ENCODE measurements at places on chromosomes 16 and 17. TPM values are rescaled to one million over a fixed set of nuclear protein-coding genes. Genes with fewer than 3 reads are reported as not detected.
A peak's percentile ranks its signal among the peaks of the same experiment; 100 is the strongest.

DNA sequence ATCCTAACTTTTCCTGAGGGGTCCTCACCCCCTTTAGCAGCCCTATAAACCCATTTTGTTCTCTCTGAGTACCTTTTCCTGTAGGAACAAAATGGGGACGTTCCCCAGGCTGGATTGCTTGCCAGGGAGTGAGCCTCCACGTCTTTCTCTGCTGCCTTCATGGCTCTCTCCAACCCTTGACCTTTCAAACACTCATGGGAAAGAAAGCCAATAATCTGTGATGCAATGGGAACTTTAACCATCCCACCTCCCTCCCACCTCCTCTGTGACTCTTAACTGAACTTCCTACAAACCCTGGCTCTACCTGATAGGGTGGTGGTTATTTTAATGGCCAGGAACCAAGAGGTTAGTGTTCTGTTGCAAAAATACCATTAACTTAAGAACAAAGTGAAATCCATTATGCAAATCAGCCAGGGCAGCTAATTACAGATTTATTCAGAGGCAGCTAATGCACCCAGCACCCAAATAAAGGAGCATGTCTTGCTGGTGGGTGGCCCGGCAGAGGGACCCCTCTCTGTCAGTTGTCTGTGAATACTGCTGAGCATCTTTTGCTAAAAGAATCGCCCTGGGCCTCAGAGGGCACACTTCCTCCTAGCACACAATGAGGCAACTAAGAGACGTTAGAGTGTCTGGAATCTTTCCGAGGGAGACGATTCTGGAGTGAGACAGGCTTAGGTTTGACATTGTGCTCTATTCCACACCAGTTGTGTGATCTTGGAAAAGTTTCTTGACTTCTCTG, 3.0 kb downstream of the PIPOX start:
- DNase-seq = no peak

GRCh38 chr17:60577147-60577915, 22.7 kb upstream of the PPM1D start:
- no peak for DNase-seq

The MMP25 gene
- 21.6 TPM for total RNA-seq

DNA sequence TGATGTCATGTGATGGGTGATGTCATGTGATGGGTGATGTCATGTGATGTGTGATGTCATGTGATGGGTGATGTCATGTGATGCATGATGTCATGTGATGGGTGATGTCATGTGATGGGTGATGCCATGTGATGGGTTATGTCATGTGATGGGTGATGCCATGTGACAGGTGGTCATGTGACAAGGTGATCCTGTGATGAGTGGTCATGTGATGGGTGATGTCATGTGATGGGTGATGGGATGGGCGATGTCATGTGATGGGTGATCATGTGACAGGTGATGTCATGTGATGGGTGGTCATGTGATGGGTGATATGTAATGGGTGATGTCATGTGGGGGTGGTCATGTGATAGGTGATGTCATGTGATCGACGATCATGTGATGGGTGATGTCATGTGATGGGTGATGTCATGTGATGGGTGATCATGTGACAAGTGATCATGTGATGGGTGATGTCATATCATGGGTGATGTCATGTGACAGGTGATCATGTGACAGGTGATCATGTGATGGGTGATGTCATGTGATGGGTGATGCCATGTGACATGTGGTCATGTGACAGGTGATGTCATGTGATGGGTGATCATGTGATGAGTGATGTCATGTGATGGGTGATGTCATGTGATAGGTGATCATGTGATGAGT, 17.2 kb downstream of the CD300LB start:
- no peak for DNase-seq

- DNase-seq = no peak
Observed at GRCh38 chr16:4465977-4466779, 8.2 kb downstream of the NMRAL1 start.

GRCh38 chr16:27759301-27759871, 209.4 kb downstream of the KATNIP start:
- no peak for DNase-seq

DNA sequence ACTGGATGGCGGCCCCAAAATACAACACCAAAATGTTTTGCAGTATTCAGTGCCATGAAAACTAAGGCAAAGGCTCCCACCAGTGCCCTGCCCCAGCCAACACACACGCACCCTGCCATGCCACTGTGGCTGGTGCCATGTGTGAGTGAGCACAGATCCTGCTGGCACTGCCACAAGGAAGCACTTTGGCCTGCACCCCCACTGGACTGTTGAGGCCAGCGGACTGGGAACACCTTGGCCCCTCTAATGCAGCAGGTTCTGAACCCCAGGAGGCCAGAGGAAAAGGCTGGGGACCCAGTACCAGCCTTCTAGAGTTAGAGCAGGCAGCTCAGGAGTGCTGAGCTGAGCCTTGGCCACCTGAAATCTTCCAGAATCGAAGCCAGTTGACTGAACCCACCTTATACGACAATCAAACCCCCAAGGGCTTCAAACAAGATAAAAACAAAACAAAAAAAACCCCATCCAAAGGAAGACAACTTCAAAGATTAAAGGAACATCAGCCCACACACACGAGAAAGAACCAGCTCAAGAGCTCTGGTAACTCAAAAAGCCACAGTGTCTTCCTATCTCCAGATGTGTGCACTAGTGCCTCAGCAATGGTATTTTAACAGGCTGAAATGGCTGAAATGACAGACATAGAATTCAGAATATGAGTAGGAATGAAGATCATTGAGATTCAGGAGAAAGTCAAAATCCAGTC, 21.5 kb downstream of the NLRP1 start:
- DNase-seq = peak; percentile 85

The CA5A gene
- not detected for total RNA-seq

The ZMYND15 gene
- total RNA-seq = 2.9 TPM

DNA sequence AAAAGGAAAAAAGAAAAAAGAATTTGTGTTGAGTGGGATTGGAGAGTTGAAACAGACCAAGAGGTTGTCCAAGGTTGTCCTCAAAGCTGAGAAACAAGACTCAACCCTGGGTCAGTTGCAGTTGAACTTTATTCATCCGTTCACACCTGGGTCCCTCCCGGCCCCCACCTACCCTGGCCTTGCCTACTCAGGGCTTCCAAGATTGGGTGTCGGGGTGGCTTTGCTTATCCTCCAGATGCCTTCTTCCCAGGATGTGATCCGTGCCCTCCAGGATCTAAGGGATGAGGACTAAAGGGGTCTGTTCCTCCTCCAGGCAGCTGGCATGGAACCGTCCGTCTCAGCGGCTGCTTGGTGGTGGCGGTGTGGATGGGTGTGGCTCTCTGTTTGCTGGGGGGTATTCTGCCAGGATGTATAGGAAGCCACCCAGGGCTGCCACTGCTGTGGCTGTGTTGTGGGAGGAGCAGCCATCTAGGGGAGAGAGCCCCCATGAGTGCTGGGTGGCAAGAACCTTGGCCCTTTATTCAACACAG, 10.3 kb upstream of the NAGPA start:
- no peak for DNase-seq

The CNTNAP4 gene
- 0.22 TPM for total RNA-seq

- peak; percentile 45 for DNase-seq
Observed at GRCh38 chr17:18379246-18380146, 1.9 kb downstream of the EVPLL start.

- no peak for DNase-seq
Observed at GRCh38 chr17:44904001-44904984, 5.0 kb upstream of the EFTUD2 start.
